Epithelial cell of prostate (primary cell): ENCODE measurements at places on chromosomes 11 and 22.

DNA sequence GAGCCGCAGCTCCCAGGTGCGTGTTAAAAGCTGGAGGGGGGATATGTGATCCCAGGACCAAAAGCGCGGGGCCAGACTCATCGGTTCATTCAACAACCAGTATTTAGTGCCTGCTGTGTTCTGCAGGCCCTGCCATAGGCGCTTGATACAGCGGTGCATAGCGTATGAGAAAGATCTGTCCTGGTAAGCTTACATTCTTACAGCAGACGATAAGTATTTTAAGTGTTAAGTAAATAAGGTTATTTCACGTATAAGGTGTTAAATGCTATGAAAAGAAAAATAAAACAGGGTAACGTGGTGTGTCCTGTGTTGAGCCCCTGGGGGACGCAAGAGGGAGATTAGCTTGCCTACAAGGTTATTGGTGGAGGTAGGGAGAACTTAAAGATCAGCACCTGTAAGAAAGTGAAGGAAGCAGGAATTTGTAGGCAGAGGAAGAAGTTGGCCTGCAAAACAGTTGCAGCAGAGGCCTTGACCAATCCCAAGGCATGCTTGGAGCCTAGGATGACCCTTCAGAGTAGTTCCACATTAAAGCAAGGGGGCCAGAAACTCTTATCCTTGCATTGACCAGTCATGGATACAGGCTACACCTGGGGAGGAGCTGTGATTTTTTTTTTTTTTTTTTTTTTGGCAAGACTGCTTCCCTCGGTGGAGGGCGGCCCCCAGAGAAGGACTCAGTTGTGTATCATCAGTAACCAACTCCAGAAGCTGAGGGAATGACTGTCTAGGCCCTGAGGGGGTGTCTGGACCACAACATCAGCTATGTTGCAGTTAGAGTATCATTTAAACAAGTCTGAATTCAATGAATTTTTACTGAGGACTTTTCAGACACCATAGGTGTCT is 487 bp upstream of the LIPT2 start:
- DNase-seq = peak; percentile 81

DNA sequence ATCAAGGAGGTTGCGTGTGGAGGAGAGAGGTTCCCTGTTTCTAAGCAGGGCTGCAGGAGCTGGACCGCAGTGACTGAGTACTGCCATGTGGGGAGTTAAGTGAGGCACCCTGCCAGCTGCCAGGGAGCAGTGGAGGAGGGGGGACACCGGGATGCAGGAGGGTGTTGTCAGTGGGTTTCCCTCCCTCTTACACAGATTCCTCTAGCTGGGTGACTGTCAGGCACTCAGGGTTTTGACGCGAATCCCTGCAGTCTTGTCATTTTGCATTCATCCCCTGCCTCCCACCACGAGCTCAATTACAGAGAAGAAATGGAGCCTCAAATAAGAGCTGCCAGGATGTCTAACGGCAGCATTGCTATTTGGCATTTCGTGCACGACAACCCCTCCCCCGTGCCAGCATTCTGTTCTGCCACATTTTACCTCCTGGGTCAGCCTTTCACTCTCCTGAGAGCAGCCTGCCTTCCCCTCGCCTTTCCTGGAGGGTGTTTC is 119.8 kb upstream of the SORL1-AS1 start:
- DNase-seq = no peak

DNA sequence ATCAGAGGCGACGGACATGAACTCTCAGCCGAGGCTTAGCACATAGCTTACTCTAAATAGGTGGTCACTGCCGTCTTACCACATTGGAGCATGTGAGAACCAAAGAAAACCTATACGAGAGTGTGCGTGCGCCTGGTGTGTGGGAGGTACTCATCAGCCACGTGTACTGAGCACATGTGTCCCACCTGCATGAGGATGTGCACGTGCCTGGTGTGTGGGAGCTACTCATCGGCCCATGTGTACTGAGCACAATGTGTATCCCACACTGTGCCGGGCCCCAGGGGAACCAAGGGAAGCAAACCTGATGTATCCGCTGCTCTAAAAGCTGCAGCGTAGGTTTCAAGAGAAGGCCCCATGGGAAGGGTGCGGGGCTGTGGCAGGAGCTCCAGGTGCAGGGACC is 56.4 kb downstream of the ANO1 start:
- no peak for DNase-seq

- DNase-seq = no peak
Measured at GRCh38 chr11:2586793-2587131, 113.0 kb downstream of the KCNQ1OT1 start.

DNA sequence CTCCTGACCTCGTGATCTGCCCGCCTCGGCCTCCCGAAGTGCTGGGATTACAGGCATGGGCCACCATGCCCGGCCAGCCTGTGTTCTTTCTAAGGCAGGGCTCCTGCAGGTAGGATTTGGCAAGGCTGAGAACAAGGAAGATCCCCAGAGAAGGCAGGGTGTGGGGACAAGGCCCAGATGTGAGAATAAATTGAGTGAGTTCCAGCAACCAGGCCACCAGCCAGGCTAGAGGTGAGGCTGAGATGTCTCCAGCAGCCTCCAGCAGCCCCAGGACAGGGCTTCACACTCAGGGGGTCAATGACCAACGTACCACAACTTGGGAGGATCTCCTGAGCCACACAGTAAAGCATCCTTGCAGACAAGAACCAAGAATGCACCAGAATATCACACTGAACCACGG is 75.1 kb downstream of the BUD13 start:
- no peak for DNase-seq

- no peak for DNase-seq
Measured at GRCh38 chr11:59801160-59801706, 9.3 kb downstream of the MRPL16 start.

DNA sequence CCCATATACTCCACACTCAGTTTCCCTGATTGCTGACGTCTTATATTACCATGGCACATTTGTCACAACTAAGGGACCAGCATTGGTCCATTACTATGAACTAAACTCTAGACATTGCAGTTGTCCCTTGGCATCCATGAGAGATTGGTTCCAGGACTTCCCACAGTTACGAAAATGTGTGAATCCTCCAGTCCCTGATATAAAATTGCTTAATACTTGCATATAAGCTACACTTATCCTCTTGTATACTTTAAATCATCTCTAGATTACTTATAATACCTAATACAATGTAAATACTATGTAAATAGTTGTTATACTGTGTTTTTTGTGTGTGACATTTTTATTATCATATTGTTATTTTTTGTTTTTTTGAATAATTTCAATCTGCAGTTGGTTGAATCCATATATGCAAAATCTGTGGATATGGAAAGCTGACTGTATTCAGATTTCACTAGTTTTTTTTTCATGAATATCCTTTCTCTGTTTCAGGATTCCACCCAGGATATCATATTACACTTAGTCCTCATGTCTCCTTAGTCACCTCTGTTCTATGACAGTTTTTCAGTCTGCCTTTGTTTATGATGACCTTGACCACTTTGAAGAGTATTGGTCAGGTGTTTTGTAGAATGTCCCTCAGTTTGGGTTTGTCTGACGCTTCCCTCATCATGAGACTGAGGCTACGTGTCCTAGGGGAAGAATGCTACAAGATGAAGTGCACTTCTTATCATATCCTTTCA is 55.3 kb downstream of the INSC start:
- DNase-seq = no peak

DNA sequence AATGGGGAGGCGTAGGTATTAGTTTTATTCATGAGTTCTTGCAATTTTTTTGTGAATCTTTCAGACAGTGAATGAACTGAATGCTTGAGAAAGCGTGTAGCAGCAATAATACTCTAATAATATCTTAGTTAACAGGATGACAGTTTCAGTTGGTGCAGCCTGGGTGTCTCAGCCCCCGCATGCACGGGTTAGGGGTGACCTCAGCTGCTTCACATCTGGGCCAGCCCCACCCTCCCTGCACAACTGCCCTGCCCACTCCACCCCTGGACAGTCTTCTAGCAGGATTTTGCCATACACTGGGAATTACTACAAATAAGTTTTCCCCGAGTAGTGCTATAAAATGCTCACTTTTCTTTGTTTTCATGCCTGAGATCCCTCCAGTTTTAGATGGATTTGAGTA is 83.2 kb downstream of the ST3GAL4 start:
- DNase-seq = no peak

- no peak for DNase-seq
Measured at GRCh38 chr11:74611369-74611861, 19.0 kb downstream of the POLD3 start.

DNA sequence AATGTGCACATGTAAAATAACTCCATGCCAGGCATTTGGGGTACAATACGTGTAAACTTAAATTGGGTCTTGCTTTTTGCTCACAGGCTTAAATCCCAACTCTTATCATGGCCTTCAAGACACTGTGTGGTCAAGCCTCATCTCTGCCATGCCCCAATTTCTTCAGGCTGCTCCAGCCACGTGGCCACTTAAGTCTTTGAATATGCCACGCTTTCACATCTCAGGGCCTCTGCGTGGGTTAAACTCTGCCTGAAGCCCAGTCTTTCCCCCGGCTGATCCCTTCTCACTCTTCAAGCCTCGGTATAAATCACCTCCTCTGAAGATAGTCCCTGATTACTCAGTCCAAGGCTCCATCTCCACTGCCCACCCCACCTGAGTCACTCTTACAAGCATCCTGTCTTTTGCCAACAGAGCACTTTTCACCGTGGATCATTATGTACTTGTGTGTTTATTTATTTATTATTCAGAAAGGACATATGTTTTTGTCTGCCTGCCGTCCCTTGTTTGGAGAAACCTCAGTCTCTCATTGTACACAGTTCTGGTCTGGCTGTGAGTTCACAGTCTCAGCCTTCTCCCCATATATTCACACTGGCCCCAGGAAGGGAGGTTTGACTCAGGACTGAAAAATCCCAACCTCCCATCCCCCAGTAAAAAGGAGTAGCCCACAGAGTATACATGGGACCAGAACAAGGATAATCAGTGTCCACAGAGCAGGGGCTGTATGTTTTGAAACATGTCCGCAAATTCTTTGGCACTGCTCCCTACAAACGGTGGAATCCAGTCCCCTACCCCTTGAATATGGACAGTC is 344.7 kb downstream of the MN1 start:
- peak; percentile 95 for DNase-seq

DNA sequence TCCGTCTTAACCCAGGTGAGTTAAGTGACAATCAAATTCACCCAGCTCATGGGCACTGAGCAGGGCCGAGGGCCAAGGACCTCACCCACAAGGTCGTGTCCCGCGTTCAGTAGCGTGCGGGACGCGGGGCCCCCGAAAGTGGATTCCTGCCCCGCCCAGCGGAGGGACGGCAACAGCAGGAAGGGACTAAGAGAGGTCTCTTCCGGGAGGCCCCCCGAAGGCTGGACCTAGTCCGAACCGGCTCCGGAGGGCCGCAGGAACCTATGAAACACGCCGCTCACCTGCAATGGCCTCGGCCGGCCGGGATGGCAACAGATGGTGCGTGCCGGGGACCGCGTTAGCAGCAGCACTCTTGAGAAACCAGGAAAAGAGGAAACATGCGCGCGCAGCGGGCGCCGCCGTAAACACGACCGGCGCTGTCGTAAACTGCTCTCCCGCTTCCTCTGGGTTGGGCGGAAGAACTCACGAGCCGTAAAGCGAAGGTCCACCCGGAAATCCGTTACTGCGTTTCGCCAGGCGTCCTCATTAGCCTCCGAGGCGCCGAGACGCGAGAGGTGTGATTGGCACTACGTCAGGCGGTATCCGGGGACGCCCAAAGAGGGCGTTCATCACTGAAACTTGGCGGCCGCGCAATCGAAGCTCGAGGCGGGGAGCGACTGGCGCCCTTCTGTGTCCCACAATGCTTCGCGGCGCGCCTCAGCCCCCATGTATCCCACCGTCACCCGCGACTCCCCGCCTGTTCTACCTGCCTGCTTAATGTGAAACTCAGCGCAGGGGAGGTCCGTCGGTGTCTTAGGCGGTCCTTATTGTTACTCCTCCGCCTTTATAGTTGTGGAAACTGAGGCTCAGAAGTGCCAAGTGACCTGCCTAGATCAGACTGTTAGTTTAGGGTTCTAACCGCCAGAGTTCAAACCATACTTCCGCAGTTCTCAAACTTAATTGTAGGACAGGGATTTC is at the start of gene EIF3D:
Gene EIF3D, minus strand, starts transcription at position 372 of the 957 bp plus-strand sequence. CDS start 3,045 bp downstream, outside the sequence.
- DNase-seq = peak; percentile 99

GRCh38 chr11:82494988-82495432 is 238.7 kb downstream of the FAM181B start:
- DNase-seq = peak; percentile 24
